ENCODE measurements at places on chromosomes 11 and 22.

DNA sequence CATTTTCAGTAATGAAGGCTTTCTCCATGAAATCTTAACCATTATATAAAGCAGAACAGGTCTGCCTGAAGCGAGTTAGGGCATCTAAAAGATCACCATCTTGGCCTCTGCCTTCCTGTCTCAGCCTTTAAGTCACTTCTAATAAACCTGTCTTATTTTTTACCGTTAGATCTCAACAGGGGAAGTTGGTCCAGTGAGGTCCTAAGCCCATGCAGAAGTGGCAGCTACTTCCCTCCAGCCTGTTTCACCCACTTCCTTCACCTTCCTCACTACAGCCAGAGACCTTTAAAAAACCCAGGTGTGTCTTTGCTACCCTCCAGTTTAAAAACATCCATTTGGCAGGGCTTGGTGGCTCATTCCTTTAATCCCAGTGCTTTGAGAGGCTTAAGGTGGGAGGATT, 14.1 kb upstream of the LIPT2 start:
- no peak for DNase-seq

DNA sequence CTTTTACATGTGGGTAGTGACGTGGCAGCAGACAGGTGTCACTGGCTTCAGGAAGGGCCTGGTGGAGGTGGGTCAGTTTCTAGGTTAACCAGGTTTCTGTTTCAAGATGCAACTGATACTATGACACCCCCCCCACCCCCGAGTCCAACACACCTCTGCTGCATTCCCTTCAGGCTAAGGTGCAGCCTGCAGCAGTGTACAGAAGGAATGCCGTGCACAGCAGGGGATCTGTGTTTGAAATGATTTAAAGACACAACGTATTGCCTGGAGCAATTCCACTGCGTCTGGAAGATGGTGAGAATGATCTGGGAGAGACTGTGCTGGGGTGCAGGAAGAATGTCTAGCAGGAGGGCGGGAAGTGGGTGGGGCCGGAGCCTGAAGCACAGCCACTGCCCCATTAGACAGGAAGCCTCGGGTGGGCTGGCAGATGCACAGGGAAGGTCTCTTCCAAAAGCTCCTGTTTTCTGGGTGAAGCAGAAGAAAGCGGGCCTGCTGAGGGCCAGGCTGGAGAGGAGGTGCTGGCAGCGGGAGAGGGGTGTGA, 11.9 kb upstream of the TESMIN start:
- no peak for DNase-seq

GRCh38 chr22:19636696-19637407, 77.5 kb upstream of the SEPTIN5 start:
- no peak for DNase-seq

DNA sequence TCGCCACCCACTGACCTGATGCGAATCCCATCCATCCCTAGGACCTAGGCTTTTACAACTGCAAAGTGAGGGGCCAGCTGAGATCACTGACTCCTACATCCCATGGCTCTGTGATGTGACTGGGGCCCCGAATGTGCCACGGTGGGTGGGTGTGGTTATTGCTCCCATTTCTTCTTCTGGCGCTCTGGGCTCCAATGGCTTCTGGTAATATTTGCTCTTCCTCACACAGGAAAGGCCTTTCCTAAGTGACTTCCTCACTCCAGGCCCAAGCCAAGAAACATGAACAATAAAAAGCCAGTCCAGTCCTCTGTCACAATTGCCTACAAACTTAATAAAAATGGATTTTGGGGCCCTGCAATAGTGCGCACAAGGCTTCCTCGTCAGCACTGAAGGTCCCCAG, 78.1 kb downstream of the GALNT18 start:
- no peak for DNase-seq

DNA sequence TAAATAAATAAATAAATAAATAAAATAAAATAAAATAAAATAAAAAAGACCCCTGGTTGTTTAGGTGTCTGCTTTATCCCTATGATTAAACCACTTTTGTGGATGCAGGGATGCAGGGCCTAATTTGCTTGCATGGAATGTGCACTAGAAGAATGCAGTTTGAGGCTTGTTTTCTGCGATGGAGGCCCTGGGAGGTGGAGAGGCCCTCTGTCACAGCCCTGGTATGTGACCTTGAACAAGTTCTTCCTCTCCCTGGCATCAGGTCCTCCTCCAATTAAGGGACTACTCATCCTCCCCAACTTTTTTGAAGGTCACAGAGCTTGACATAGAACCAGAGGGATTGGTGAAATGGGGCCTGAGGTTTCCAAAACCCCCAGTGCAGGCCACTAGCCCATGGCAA, 22.7 kb downstream of the KCNJ4 start:
- no peak for DNase-seq

GRCh38 chr11:6613496-6613895, 1.5 kb upstream of the TAF10 start:
- no peak for DNase-seq

DNA sequence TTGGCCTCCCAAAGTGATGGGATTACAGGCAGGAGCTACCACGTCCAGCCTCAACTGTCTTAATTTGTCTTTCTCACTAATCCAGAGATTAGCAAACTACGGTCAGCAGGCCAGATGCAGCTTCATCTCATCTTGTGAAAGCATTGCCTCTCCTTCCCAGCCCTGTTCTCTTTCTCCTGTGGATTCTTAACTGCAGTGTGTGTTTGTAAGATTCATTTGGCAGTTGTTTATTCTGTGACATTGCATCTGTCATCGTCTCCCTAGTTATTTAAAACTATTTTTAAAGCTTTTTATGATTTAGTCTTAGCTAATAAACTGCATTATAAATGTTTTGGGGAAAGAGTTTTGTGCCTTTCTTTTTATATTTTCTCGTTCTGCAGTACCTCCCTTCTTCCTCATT, 29.2 kb downstream of the RNF169 start:
- DNase-seq: no peak

DNA sequence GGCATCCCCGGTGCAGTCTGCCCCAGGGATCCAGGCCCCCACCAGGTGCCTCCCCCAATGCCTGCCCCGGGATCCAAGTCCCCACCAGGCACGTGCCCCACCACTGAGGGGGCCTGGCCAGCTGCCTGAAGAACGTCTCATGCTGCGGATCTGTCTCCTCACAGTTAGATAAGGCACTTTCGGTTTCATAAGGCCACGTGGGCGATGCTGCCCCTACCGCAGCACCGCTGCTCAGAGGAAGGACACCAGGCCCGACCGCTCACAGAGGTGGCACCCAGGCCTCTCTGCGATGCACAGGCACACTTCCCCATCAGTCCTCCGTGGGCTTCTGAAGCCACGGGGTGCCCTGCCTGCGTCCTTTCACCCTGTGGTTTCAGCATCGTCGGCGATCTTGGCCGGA, 68.1 kb upstream of the BID start:
- DNase-seq: peak; percentile 39

DNA sequence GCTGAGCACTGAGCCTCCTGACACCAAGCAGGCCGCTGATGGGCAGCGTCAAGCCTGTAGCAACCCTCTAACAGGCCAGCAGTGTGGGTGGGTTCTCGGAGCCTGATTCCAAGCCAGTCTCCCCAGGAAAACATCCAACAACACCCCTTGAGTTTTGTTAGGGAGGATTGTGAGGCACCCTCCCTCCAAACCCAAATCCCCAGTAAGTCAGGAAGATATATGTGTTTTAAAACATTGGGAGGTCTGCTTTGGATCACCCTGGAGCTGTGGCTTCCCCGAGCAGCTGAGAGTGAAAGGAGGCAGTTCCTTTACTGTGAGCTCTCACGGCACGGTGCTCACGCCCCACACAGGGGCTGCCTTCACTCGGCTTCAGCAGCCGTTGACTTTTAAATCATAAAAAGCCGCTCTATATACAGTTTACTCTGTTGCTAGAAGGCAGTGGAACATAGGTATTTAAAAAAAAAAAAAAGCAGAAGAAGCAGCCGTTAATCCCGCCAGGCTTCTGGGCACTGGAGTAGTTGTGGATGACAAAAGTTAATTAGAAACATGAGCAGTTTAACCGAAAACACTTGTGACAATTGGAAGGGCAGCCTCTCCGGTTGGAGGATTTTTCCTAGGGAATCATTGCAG, 218.6 kb downstream of the NAV2 start:
- DNase-seq: no peak

GRCh38 chr11:77547863-77548551, 41.7 kb upstream of the AQP11 start:
- peak; percentile 62 for DNase-seq

DNA sequence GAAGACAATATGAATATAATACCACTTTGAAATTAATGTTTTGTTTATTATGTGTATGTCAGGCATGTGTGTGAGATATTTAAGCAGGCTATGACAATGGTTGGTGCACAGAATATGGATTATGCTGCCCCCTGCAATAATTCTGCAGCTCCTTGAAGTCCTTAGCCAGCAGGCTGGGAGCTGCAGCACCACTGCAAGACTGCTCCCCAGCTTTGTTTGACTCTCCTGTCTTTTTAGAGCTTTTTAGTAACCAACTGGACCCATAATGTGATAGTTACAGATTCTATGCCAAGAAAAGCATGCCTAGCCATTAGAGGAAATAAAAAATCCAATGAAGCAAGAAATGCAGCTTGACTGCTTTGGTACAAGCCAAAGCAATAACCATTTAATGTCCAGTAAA, 535.1 kb downstream of the TMEM135 start:
- DNase-seq: no peak

- DNase-seq: peak; percentile 93
These were observed at the start of gene TPST2 for GRCh38 chr22:26589845-26590736. TSS of gene TPST2 (minus strand) at chr22:26590132. CDS start at chr22:26541630, 48,502 bp downstream.

DNA sequence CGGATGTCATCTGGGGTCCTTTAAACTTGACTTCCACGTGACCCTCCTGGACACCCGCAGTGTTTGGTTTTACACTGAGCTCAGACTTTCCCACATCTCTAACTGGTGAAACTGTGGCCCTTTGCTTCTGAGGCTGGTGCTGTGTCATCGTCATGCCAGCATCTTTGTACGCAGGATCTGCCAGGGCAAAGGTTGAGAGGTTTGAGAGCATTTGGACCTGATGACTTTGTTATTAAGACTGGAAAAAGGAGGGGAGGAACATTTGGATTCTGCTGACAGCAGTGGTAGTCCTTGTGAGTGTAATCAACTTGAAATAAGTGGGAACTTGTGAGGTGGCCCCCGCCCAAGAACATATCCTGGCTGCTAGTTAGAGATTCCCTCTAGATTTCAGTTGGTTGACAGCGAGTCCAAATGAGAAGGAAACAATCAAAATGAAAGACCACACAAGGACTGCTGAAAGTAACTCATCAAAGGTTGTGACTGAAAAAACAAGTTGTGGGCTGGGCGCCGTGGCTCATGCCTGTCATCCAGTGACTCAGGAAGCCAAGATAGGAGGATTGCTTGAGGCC, 102.5 kb downstream of the KIAA1671 start:
- DNase-seq: no peak

GRCh38 chr22:29216873-29217666, 11.4 kb downstream of the EMID1 start:
- DNase-seq: no peak

- DNase-seq: no peak
These were observed 91.4 kb upstream of the BIRC3 start for GRCh38 chr11:102225689-102226568.

DNA sequence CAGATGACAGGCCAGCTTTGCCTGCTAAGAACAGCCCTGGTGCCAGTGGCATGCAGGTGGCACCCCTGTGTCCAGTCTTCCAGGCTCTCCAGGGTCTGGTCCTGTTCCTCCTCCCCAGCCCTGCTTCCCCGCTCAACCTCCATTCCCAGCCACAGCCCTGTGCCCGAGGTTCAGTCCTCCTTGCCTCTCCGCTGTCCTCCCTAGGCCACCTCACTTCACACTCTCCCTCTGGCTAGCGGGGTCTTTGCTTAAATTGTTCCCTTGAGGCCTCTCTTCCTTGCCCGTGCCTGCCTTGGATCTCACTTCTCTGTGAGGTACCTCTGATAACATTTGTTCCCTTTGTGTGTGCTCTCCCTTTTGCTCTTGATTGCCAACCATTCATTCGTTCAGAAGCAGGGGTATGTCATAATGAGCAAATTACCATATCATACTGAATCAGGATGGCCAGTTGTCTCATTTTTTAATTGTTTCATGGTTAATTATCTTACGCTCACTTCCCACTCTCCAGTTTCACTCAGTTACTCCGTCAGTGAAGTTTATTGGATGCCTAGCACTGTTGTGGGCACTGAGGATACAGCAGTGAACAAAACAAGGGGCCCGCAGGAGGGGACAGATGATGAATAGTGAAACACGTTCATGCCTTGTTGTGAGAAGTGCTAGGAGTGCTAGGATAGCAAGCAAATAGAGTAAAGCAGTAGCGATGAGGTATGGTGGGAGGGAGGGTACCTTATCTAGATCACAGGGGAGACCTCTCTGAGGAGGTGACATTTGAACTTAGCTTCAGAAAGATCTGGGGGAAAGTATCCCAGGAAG, 7.4 kb downstream of the BMAL1 start:
- DNase-seq: no peak

GRCh38 chr22:22748756-22749155, 104.3 kb downstream of the GGTLC2 start:
- no peak for DNase-seq

DNA sequence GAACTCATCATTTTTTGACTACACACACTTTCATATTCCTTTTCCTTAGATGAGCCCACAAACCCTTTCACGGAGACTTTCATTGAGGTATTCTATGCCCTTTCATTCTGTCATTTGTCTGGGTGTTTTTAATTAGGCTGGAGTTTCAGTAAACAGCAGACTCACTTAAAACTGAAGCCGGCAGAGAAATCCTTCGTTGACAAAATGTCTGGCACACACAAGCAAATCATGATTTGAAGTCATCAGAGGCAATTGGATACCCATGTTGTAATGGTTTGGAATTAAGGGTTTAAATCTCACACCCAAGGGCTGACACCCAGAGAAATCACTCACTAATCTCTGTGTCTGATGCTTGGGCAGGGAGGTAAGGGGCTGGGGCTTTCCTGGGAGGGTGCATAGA, 127.1 kb downstream of the EHF start:
- DNase-seq: no peak

DNA sequence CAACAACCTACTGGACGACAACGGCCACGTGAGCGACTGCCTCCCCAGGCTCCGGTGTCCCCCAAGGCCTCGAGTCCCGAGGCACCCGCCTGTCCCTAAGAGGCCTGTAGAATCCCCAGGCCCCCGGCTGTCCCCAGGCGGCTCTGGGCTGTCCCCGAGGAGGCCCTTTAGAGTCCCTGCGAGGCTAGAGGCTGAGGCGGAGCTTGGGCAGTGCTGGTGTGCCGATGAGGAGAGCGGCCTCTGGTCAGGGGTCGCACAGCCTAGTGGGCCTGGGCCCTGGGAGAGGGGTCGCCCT, 3.7 kb downstream of the TBX1 start:
- DNase-seq: no peak

- DNase-seq: no peak
These were observed 15.8 kb downstream of the CHST1 start for GRCh38 chr11:45649544-45650165.

GRCh38 chr11:129460714-129461113, 85.1 kb downstream of the BARX2 start:
- no peak for DNase-seq

- no peak for DNase-seq
These were observed 450 bp upstream of the BCL2L13 start for GRCh38 chr22:17638182-17638431.

GRCh38 chr11:88193278-88193677, 18.0 kb upstream of the RAB38 start:
- no peak for DNase-seq

GRCh38 chr22:44112191-44112590, 68.5 kb upstream of the PARVG start:
- DNase-seq: no peak

- no peak for DNase-seq
These were observed 2370.9 kb upstream of the RAG2 start for GRCh38 chr11:38968951-38969350.
